Prostate gland (tissue), 2 donors: ENCODE measurements at places on chromosomes 1 and 21. TPM values are rescaled to one million over a fixed set of nuclear protein-coding genes. Genes with fewer than 3 reads are reported as not detected.

OVAAL gene
- 0.62 TPM for total RNA-seq

DNA sequence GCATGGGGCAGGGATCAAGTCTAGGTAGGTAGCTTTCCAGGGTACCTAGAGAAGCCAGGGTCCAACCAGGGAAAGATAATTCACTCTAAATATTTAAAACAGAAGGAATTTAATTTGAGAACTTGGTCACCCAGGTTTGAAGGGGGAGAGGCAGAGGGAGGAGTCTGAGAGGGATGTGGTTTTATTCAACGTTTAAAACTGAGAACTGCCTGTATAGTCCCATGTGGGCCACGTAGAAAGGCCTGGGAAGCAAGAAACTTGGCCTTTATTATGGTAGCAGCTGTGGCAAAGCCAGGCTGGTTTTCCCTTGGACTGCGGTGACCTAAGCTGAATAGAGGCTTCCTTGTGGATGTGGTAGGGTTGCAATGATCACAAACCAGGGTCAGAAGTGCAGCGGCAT lies 42.0 kb upstream of the DUSP10 start:
- no peak overlapping the region for H3K4me3 ChIP-seq
- H3K36me3 ChIP-seq: no peaks in the 10 kb centered on the region
- H3K4me1 ChIP-seq: no peaks in the 10 kb centered on the region
- no peak for DNase-seq
- H3K27ac ChIP-seq: no peak overlapping the region

DNA sequence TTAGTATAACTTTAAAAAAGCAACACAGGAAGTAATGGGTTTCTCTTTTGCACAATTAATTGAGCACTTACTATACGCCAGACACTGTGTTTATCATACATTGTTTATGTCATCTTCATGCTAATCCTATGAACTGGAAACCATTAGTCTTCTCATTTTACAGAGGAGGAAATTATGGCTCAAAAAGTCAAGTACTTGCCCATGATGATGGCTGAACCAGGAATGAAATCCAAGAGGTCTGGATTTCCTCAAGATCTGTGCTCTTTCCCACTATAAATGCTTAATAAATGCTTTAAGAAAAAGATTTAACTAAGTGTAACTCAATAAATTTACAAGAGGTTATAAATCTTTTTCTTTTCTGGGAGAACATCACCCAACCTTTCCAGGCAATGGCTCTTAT lies 303.7 kb upstream of the RRP15 start:
- H3K4me1 ChIP-seq: no peaks in the 10 kb centered on the region
- no peaks in the 10 kb centered on the region for H3K27me3 ChIP-seq
- no peak for DNase-seq
- H3K36me3 ChIP-seq: no peaks in the 10 kb centered on the region
- H3K27ac ChIP-seq: no peak overlapping the region
- no peak overlapping the region for H3K4me3 ChIP-seq

DNA sequence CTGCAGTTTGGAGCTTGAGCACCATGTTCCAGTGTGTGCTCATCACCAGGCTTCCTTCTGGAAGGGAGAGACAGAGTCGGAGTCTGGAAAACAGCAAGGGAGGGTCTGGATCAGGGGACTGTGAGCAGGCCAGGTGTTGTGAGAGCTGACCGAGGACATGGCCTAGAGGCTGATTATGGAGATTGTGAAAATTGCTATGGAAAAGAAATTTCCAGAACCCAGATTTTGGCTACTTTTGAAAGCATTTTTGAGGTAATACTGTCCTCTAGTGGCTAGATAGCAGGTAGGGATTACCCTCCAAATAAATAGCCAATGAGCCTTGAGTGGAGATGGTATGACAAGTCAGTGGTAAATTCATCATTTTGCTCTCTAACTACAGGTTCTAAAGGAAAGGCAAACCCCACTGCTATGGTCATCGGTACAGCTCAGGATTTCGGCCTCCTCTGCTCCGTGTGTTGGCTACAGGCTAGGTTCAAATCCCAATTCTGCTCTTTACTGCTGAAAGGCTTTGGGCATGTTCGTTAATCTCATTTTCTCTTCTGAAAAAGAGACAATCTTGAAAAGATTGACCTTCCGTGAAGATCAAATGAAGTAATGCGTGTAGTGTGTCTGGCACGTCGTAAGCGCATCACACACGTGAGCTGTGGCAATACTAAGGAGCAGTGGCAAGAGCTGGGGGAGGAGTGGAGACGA lies 1.0 kb upstream of the HAO2 start:
- no peak overlapping the region for H3K27ac ChIP-seq
- H3K4me3 ChIP-seq: no peak overlapping the region
- H3K27me3 ChIP-seq: no peaks in the 10 kb centered on the region
- no peaks in the 10 kb centered on the region for H3K36me3 ChIP-seq
- no peak for DNase-seq

GRCh38 chr21:42013931-42014330 lies 3.8 kb upstream of the ZBTB21 start:
- no peak for DNase-seq
- no peaks in the 10 kb centered on the region for H3K4me1 ChIP-seq
- no peaks in the 10 kb centered on the region for H3K27me3 ChIP-seq
- H3K36me3 ChIP-seq: no peaks in the 10 kb centered on the region
- no peak overlapping the region for H3K4me3 ChIP-seq

- H3K36me3 ChIP-seq: no peaks in the 10 kb centered on the region
- no peaks in the 10 kb centered on the region for H3K4me1 ChIP-seq
- no peak for DNase-seq
- no peak overlapping the region for H3K4me3 ChIP-seq
Observed at GRCh38 chr1:175319912-175320230, 127.3 kb upstream of the KIAA0040 start.

DNA sequence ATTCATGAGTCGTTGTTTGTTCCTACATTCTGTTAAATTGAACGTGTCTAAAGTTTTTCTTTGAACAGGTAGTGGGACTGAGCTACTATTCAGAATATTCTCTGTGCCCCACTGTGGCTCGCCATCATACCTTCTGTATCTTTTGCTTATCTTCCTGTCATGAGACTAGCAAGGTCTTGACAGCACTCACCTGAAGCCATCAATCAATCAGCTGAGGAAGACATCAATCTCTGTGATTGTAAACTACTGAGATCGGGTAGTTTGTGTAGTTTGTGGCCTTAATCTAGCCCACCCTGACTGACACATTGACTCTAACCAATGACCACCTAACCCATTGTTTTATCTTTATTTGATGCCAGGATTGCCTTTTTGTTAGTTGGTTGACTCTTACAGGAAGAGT lies 17.7 kb upstream of the RUNX1 start:
- no peaks in the 10 kb centered on the region for H3K4me1 ChIP-seq
- H3K27ac ChIP-seq: no peak overlapping the region
- no peaks in the 10 kb centered on the region for H3K27me3 ChIP-seq
- no peak for DNase-seq
- no peak overlapping the region for H3K4me3 ChIP-seq
- no peaks in the 10 kb centered on the region for H3K36me3 ChIP-seq

- H3K36me3 ChIP-seq: no peaks in the 10 kb centered on the region
- no peak overlapping the region for H3K27ac ChIP-seq
- no peaks in the 10 kb centered on the region for H3K4me1 ChIP-seq
Observed at GRCh38 chr1:48869116-48869893, 92.6 kb upstream of the BEND5 start.
